ENCODE measurements at places on chromosomes 3 and 15.

DNA sequence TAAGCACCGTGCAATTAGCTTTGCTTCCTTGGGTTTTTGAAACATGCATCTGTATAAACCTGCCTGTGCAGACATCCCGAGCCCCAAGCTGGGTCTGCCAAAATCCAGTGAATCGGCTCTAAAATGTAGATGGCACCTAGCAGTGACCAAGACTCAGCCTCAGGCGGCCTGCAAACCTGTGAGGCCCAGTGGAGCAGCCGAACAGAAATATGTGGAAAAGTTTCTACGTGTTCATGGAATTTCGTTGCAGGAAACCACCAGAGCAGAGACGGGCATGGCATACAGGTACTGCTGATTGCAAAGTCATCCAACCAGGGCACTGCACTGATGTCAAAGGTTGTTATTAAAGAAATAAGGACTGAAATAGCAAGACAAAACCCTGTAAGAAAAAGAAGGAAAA, 22.8 kb downstream of the KCNAB1 start:
- no peak for DNase-seq

DNA sequence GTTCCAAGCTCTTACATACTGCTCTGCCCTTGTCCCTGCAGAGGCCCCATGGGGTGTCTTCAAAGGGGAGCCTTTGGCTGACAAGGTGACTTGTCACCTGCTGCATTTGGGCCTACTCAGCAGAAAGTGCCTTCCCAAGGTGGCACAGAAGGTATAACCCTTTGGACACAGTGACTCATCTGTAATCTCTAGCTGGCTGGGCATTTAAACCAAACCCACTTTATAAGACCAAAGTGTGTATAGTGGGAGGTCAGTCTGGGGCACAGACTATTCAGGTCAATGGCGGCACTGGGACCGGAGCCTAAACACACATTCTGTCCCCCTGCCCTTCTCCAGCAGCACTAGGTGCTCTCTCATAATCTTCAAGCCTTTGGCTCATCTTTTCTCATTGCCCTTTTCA, 35.1 kb downstream of the GJD2 start:
- no peak for DNase-seq

- no peak for DNase-seq
Observed at GRCh38 chr15:33125894-33126537, 68.5 kb downstream of the FMN1 start.

GRCh38 chr15:92810418-92811138, 89.5 kb upstream of the CHD2 start:
- DNase-seq: peak; percentile 75

DNA sequence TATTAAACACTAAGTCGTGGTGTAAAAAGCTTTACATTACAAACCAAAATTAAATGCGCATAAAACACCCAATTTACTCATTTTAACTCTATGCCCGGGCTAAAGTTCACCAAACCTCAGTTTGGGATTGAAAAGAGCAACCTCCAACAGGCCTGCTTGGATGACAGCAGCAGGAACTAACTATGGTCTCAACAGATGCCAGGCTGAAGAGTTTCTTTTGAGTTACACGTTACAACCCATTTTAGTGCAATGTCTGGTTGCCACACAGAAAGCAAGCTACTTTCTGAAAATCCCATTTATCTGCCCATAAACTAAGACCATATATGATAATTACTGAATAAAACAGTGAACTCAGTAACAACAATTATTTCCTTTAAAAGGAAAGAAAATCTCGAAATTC, 2.2 kb downstream of the SATB1 start:
- peak; percentile 1 for DNase-seq

All from fibroblast of skin of scalp (primary cell).